SK-N-SH (cell line): ENCODE measurements at places on chromosomes 3 and 15.

GRCh38 chr3:15041950-15042349, 23.2 kb downstream of the MRPS25 start:
- no peak for DNase-seq

GRCh38 chr15:46795685-46796084, 921.6 kb upstream of the SEMA6D start:
- DNase-seq = no peak

- no peak for DNase-seq
These were observed 4.4 kb downstream of the GABPB1 start for GRCh38 chr15:50350621-50351020.

DNA sequence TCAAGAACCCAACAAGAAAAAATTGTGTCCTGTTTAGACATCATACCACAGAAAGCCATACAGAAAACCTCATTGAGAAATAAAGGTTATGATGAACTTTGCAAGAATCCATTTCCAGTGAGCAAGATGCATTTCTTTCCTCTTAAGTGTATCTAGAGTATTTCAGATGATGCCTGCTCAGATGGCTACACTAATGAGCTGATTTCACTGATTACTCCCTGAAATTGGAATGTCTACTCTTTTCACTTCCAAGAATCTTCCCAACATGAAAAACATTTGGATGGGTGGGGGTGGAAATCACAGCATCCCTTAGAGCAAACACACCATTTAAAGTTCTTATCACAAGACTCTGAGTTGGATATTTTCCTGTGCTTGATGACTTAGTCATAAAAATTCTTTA, 41.4 kb upstream of the IL12A start:
- no peak for DNase-seq
